Hepatocyte (in vitro differentiated cells): ENCODE measurements at places on chromosomes 16 and 17. TPM values are rescaled to one million over a fixed set of nuclear protein-coding genes. Genes with fewer than 3 reads are reported as not detected.

The KRT32 gene
- not detected in 2 replicates for total RNA-seq

The OTOA gene
- total RNA-seq, result 0.07 TPM in 1 of 2 replicates, not detected in the other

The KCNG4 gene
- total RNA-seq, result not detected in 2 replicates

DNA sequence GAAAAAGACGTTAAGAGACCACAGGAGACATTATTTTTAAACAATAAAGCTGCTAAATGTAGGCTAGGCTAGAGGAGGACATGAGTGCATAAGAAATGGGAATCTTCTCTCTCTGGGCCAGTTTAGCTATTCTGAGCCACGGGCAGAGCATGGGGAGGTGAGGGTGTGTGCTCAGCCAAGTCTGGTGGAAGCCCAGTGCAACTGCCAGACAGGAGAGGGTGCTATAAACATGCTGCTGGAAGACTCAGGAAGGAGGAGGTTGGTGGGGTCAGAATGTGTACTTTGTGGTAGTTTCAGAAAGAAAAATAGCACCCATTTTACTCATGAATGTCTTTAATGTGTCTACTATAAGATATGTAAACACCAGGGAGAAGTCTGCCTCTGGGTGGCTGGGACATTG, 5.9 kb upstream of the SDK2 start:
- no peaks in the 10 kb centered on the region for H3K36me3 ChIP-seq
- H3K27ac ChIP-seq, result no peak overlapping the region
- peaks cover 46% of the 10 kb centered on the region for H3K27me3 ChIP-seq

The KRT33A gene
- not detected in 2 replicates for total RNA-seq

DNA sequence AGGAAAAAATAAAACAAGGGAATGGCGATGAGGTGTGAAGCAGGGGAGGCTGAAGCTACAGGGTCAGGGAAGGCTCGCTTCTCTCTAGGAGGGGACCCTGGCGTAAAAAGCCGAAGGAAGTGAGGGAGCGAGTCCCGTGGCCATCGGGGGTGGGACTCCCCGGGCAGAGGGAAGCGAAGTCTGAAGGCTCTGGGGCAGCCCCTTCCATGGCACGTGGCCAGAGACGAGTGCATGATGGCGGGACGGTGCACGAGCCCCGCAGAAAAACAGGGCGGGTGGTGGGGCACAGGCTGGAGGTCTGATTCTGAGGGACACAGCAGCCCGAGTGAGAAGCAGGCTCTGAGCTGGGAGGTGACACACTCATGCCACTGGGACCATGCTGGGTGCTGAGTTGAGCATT, 21.1 kb upstream of the NCBP3 start:
- no peak overlapping the region for H3K27ac ChIP-seq
- H3K36me3 ChIP-seq, result no peaks in the 10 kb centered on the region
- no peak for DNase-seq
- no peaks in the 10 kb centered on the region for H3K4me1 ChIP-seq
- no peaks in the 10 kb centered on the region for H3K27me3 ChIP-seq
- no peak overlapping the region for H3K4me3 ChIP-seq

DNA sequence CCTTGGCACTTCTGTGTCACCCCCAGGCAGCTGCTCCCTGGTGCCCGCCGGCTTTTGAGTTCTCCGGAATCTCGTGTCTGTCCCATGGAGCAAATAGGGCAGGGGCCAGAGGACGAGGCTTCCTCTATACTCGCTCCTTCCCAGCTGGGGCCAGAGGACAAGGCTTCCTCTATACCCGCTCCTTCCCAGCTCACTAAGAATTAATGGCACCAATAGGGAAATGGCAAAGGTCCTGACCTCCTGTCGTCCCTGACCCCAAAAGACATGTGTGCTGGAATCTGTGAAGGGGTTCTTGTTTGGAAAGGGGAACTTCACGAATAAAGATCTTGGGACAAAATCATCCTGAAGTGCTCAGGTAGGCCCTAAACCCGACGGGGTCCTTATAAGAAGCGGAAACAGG, 7.6 kb downstream of the SGSH start:
- no peaks in the 10 kb centered on the region for H3K27me3 ChIP-seq
- DNase-seq, result no peak
- H3K36me3 ChIP-seq, result no peaks in the 10 kb centered on the region
- H3K4me3 ChIP-seq, result no peak overlapping the region
